ENCODE measurements at places on chromosomes 5 and 9.
A peak's percentile ranks its signal among the peaks of the same experiment; 100 is the strongest.

DNA sequence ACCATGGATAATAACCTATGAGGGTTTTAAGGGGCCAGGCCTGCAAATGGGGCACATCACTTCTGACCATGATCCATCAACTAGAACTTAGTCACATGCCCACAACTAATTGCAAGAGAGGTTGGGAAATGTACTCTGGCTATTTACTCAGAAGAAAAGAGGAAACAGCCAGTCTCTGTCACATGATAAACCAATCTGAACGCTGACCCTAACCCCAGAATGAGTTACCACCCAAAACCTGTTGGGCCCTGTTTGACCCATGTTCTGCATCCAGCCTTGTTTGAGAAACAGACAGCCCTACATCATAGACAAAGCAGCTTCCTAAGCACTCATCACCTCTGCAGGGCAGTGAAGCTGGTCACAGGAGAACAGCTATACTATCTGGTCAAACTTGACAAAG, 5.8 kb downstream of the MACROH2A1 start:
- no peak for DNase-seq

DNA sequence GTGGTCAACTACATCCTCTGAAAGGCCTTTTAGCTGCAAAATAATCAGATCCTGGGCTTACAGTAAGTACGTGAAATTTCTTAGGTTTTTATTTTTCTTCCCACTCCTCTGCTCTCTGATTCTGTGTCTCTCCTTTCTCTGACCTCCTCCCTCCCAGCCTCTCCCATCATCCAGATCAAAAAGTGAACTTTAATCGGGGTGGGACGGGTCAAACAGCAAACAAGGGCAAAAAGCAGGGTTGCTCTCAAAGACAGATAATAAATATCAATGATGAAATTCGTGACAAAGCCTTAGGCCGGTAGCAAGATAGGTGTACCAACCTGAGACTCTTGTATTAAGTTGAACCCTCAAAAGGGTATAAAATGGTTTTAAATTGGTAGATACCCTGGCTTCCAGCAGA, 76.1 kb downstream of the RANBP17 start:
- DNase-seq, result no peak

DNA sequence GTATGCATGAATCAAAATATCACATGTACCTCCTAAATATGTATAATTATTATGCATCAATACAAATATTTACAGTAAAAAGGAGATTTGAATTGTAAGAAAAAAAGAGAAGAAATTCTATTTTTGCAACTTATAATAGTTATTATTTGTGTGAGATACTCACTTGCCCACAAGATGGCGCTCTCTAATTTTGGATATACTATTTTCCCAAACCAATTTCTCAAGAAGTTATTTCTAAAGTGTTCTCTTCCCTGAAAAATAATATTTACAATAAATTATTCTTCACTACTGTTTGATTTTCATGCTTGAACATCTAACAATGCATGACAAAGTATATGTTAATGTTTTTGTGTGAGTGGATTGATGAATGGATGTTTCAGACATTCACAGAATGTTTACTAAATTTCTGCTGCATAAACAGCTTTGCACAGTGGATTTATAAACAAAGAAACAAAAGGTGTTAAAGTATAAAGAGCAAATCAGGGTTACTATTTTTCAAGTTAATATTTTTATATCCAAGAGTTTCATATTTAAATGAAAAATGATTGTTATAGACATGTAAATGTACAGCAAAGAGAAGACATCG, 503.4 kb downstream of the PDE4D start:
- DNase-seq, result peak; percentile 56

- DNase-seq, result no peak
Measured at GRCh38 chr9:27094640-27095298, 14.3 kb upstream of the TEK start.

GRCh38 chr9:91200692-91201336, 160.9 kb downstream of the AUH start:
- DNase-seq, result no peak

DNA sequence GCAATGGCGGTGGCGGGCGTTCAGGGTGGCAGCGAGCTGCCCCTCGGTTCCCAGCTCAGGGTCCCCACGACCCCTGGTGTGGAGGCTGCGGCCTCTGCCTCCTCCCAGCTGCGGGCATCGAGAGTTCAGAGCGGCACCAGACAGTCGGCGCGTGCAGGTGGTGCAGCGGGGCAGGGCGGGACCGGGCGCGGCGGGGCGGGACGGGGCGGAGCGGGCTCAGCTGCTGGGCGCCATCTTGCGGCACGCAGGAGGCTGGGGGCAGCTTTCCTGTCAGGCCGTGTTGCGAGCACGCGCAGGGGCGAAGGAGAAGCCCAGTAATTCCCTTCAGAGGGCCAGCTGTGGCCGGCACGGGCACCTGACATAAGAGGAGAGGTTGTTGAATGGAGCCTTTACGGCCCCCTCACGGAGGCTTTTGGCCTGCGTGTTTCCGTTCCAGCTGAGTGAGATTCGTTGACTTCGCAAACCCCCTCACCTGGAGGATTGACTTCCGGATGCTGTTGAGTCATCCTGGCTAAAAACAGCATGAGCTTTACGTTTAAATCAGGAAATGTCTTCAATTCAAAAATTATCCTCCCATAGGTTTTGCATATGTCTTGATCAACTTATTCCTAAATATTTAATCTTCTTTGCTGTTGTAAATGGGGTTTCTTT, 587 bp downstream of the C5orf47 start:
- DNase-seq, result no peak

- DNase-seq, result no peak
Measured at GRCh38 chr5:92023555-92023954, 640.4 kb upstream of the ARRDC3 start.

DNA sequence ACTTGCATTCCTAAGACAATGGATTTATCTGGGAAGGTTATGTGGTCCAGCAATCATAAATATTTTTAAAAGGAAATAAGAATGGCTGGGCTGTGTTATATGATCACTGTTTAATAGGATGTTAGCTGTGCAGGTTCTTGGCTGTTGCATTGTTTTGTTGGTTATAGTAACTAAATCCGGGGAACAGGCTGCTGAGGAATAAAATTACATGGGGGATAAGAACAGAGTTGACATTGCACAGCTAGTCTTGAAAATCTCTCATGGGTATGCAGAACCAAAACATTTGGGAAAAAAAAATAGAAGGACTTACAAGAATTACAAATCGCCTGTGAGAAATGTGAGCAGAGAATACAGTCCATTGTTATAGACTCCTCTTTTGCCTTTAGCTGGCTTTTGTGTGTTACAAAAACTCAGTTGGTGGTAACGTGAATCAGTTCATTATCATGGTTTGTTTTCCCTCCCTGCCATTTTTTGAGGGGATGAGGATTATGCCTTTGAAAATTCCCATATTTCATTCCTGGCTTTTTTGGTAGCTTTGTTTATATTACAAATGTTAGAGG, 375.3 kb upstream of the DAB2 start:
- peak; percentile 27 for DNase-seq

DNA sequence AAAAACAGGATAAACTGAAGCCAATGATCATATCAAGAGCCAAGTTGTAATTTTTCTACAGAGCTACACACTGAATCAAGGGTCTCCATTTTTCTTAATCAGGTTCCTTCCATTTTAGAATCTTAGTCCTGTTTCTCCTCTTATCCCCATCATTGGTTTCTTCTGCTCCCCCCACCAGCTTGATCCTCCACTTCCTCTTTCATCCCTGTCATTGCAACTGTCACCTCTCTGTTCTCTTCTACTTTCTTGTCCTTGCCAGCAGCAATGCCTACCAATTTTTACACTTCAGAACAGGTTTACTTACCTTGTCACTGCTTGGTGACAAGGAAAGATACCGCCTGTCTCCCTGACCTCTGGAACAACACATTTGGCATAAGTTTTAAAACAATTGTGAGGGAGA, 97.3 kb downstream of the CFAP90 start:
- DNase-seq, result no peak

DNA sequence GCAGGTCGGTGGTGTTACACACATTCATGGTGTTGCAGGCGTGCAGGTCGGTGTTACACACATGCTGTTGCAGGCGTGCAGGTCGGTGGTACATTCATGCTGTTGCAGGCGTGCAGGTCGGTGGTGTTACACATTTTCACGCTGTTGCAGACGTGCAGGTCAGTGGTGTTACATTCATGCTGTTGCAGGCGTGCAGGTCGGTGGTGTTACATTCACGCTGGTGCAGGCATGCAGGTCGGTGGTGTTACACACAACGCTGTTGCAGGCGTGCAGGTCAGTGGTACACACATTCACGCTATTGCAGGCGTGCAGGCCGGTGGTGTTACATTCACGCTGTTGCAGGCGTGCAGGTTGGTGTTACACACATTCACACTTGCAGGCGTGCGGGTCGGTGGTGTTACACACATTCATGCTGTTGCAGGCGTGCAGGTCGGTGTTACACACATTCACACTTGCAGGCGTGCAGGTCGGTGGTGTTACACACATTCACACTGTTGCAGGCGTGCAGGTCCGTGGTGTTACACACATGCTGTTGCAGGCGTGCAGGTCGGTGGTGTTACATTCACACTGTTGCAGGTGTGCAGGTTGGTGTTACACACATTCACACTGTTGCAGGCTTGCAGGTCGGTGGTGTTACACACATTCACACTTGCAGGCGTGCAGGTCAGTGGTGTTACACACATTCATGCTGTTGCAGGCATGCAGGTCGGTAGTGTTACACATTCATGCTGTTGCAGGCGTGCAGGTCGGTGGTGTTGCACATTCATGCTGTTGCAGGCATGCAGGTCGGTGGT, 11.1 kb downstream of the DPP7 start:
- no peak for DNase-seq

DNA sequence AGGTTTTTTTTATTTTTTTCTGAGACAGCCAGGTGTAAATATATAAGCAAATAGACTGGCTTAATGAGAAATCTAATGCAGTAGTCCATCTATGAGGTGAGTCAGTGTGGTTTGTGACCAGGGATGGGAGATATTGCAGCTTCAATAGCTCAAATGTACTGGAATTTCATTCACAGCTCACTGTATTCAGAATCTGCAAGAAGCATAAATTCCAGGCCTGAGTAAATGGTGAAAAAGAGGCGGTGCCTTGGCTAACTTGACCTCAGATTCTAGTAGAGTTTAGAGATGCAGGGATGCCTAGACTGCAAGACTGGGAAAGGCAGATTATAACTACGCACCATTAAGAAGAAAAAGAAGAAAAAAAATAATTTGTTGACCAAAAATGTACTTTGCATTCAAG, 151.9 kb upstream of the SMC2 start:
- no peak for DNase-seq

DNA sequence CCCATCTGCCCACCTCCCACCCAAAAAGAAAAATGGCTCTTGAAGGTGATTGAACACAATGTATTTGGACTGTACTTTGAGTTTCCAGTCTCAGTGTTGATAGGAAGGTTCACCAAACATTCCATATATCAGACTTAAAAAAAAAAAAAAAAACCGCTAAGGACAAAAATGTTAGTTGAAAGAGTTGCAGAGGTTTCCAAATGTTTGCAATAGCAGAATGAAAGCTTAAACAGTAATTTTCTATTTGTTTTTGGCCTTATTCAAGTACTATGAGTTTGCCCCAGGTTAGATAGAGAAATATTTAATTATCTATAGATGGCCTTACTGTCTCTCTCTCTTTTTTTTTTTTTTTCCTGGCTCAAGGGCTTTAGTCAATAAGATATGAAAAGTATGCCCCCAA, 6.1 kb downstream of the LRRTM2 start:
- no peak for DNase-seq

DNA sequence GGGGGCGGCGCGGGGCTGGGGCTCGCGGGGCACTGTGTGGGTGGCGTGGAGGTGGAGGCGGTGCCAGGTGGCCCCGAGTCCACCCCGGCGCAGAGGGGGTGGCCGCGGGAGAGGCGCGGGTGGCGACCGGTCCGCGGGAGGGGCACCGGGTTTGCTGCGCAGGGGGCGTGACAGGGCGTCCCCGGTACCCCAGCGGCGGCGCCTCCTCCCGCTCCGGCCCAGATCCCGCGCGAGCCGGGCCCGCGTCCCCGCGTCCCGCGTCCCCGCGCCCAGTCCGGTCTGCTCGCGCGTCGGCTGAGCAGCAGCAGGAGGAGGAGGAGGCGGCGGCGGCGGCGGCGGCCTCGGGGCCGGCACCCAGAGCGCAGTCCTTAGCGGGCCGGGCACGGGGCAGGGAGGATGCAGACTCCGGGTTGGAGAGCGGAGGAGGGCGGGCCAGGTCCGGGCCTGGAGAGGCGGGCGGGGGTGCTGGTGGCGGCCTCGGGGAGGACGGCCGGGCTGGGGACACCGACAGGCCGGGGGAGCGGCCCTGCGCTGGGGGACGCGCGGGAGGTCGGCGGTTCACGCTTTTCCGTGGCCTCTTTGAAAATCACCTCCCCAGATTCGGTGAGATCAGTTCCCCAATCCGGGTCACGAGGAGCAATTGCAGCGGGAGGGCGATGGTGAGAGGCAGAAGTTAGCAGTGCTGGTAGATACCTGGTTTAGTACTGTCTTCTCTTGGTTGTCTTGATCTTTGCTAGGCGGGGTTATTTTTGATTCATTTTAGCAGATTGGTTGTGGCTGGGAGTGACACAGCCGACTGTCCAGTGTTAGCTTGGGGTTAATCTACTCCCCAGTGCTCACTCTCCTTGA, 1.7 kb downstream of the TRIO start:
- peak; percentile 60 for DNase-seq

- DNase-seq, result no peak
Measured at GRCh38 chr5:174428895-174429294, 295.5 kb upstream of the MSX2 start.

DNA sequence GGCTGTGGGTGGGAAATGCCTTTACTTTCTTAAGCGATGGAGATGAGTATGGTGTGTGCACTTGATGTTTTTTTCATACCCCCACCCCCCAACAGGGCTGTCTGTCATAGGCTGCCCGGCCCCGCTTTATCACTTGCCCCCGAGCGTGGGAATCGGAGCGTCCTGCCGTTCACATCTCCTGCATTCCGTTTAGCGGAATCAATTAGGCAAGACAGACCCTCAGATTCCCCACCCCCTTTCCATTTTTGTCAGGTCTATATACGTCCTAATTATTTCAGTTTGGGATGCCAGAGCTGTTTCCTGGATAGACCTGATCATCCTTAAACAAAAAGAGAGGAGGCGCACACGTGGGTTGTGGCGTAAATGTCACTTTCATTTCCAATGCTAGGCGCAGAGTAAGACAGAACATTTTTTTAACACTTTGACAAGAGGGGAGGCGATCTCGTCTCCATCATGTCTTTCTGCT, 217.2 kb downstream of the MEF2C start:
- peak; percentile 79 for DNase-seq

- no peak for DNase-seq
Measured at GRCh38 chr5:145787001-145787400, 48.1 kb downstream of the PRELID2 start.

DNA sequence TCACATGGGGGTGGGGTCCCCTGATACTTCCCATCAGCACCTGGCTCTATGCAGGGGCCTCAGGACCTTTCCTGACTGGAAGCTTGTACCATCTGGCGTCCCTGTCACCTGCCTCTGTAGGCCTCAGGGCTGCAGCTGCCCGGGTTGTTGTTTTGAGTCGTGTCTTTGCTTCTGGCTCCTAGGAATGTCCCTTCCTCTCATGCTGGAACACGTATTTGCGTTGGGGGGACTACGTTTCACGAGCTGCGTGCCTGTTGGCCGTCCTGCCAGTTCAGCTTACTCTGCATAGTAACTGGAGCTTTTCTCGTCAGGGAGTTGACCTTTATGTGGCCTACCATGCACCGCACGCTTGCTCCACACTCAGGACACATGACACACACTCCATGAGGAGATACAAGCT, 54.9 kb upstream of the IRX4 start:
- DNase-seq, result no peak

- no peak for DNase-seq
Measured at GRCh38 chr9:82526577-82526976, 536.4 kb downstream of the RASEF start.

- DNase-seq, result no peak
Measured at GRCh38 chr5:167576126-167576525, 715.3 kb upstream of the WWC1 start.
